ENCODE measurements at places on chromosomes 16 and 17.

GRCh38 chr17:66506641-66507040 lies 204.2 kb downstream of the PRKCA start:
- peak; percentile 18 for DNase-seq

DNA sequence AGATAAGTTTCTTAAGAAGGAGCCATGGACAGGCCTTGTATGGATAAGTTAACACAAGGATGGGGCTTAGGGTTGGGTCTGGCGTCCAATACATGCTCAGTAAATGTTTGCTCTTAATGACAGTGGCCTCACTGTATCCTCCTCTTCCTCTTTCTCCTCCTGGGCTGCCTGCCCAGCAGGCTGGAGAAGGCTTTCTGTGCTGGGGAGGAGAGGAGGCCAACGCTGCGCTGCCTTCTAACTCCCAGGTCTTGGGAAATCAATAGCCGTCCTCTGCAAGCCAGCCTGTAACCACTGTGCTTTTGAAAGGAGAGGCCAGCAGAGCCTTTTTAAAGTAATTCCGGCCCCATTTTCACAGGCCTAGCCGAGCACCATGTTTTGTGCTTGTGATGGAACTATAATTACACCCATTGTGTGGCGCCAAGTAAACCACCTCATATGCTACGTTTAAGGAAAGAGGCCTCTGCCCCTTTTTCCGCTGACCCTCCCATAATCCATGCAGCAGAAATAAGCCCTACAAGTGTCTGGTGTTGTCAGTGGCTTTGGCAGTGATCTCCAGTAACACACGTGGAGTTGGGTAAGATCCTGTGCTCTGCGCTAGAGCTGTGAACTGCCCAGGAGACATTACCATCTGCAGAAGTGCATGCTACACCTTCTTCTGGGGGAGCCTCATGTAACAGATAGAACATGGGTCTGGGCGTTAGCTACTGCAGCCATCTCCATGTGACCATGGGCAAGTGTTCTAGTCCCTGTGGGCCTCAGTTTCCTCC lies 368.2 kb downstream of the SNX29 start:
- DNase-seq: no peak

DNA sequence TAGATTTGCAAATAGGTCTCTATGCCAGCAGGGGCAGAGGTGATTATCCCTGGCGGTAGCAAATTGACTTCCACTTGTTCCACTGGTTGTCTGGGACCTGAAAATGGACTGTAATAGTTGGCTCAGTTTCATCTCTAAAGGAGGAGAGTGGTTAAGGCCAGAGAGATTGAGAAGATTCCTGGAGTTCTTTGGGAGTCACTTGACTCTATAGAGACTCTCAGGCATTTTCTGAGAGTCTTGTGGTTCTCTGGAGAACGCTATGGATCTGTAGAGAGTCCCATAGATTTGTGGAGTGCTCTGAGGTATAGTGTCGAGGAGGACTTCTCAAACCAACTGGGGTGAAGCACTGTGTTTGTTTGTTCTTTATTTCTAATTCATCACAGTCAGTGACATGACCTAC lies 8.9 kb upstream of the PMP22 start:
- DNase-seq: no peak

DNA sequence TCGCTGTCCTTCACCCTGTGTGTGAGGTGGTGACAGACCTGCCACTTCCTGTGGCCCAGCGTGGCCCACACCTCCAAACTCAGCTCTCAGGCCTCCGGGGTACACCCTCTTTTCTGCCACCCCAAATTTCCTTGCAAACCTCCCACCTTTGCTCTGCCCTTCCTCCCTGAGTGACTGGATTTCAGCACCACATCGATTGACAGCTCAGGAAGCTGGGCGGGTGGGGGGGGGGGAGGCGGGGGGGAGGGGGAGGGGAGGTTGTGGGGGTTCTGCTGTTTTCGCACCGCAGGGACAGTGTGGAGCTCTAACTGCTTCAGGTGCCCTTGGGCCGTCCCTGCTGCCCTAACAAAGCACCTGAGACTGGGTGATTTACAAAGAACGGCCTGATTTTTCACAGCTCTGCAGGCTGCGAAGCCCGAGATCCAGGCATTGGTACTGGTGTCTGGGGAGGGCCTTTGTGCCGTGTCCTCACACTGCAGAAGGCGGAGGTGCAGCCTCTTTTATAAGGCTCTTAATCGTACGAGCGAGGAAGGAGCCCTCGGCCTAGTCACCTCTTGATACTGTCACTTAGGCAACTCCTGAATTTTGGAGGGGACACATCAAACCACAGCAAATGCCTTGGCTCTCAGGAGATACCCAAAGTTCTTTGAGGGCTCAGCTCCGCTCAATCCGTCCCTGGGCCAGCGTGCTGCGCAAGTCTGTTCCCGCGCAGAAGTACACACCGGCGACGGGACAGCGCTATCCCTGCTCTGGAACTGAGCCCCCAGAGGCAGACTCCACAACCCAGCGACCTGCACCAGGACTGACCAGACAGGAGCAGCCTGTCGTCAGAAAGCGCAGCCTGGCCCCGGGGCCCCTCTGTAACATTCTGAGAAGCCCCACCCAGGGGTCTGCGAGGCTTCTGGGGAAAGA lies 3.6 kb downstream of the NDUFAF8 start:
- no peak for DNase-seq

DNA sequence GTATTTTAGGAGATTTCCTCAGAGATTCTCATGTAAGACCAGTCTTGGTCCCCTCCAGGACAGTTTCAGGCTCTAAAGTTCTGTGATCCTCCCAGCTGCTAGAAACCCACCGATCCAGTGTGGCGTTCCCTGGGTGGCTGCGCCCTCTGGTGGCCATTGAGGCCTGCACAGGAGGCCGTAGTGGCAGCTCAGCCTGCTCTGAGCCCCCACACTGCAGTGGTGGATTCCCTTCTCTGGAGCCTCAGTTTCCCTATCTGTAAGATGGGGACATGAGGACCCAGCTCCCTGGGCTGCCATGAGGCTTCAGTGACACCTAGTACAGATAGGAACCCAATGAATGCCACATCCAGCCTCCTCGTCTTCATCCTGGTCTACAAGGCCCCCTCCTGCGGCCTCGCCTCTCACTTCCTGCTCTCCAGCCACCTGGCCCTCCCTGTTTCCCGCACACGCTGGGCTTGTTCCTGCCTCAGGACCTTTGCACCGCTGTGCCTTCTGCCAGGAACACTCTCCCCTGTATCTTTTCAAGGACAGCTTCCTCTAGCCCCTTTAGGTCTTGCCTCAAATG lies 16.5 kb downstream of the CCDC102A start:
- peak; percentile 75 for DNase-seq

- DNase-seq: no peak
These were observed 9.5 kb upstream of the AMZ2 start for GRCh38 chr17:68238164-68238870.

GRCh38 chr17:70172923-70173322 lies 3.6 kb downstream of the KCNJ2 start:
- DNase-seq: peak; percentile 6

DNA sequence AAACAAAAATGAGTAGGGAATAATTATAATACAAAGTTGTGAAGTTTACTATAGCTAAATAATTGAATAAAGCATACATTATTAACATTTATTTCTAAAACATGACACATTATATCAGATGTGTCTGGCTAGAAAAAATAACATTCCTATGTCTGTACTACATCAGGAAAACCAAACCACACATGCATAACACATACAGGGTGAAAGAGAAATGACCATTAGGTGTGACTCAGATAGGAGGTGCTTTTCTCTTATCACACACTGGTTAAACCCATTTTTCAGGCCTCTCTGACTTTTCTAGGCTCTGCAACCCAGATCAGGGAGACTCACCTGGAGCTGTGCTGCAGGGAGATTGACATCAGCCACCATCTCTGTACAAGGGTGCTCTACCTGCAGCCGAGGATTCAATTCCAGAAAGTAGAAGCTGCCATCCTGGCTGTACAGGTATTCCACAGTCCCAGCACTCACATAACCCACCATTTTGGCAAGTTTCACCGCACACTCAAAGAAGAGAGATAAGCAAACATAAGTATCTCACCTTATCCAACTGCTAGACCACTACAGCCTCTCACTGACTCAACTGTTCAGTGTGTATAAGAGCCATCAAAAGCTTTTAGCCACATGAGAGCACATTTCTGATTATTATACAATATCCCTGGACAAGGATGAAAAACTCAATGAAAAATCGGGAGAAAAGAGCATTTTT lies 116.6 kb upstream of the C17orf78 start:
- DNase-seq: peak; percentile 26

DNA sequence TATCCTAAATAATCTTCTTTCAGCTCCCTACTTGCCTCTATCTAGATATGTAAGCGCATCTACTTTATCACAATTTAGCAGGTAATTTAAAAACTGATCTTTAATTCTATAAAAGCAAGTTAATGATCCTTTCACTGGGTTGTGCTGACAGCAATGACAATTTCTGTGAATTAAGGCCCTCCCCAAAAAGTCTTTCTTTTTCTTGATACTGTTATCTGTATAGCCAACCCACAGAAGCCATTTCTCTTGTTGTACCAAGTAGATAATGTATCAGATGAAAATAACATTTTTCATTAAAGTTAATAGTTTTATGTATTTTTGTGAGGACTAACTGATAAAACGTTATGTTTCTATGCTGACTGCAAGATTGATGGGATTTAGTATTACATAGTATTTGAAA lies 3.8 kb downstream of the ZPBP2 start:
- DNase-seq: no peak

- DNase-seq: no peak
These were observed 6.8 kb upstream of the SDR42E1 start for GRCh38 chr16:82017911-82018568.

DNA sequence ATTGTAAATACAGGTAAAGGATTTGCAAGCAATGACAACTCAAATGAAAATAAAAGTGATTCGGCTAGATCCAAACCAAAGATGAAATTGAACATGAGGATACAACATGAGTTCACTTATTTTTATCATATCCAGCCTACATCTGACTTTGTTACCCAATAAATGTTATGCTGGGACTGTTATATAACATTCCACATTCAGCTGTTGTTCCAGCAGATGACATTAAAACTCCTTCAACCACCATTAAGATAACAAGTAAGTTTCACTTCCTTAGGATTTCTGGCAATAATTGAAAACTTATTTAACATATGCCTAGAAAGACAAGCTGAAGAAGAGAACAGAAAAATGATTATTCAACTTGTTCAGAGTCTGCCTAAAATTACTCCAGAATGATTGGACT lies 729.4 kb downstream of the CDH11 start:
- no peak for DNase-seq

- DNase-seq: peak; percentile 98
These were observed 437.2 kb downstream of the HS3ST3B1 start for GRCh38 chr17:14737984-14738651.

GRCh38 chr16:3187798-3188674 lies at the start of gene OR1F1:
Gene OR1F1, plus strand, starts transcription at chr16:3188204.
- peak; percentile 39 for DNase-seq

- no peak for DNase-seq
These were observed 3.8 kb downstream of the CRYM start for GRCh38 chr16:21274172-21274726.

DNA sequence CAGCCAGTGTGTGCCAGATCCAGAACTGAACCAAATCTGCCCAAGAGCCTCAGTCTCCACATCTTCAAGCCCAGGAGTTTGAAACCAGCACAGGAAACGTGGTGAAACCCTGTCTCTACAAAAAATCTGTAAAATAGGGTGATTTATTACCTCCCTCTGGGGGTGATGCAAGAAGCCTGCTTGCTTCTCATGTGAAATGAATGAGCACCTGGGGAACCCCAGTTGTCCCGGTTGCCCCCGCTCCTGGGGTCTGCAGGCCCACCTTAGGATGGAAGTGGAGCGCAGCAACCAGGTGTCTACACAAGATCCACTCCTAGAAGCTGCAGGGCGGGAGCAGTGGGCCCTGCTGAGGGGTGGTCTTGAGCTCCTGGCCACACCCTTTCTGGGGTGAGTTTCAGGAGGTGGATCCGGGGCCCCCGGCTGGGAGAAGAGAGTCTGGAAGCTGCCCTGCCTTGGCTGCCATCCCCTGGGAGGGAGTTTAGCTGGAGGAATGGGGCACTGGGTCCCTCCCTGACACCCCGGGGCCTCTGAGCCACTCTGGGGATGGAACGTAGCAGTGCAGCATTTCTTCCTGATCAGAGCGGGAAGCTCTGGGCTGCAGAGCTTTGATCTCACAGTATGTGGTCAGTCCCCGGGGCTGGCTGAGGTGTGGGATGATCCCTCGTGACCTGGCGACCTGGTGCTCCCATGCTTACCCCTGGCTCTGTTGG lies 117.8 kb downstream of the RAB11FIP4 start:
- DNase-seq: no peak

Data from fibroblast of pulmonary artery (primary cell).